ENCODE measurements at places on chromosomes 6 and 20.

- DNase-seq, result no peak
Measured at GRCh38 chr6:104608101-104608500, 251.6 kb downstream of the HACE1 start.

- DNase-seq, result no peak
Measured at GRCh38 chr6:127366282-127367022, 23.0 kb upstream of the ECHDC1 start.

GRCh38 chr6:17984812-17985670 lies 2.4 kb downstream of the KIF13A start:
- no peak for DNase-seq

GRCh38 chr20:6959900-6960312 lies 192.4 kb downstream of the BMP2 start:
- DNase-seq, result no peak

DNA sequence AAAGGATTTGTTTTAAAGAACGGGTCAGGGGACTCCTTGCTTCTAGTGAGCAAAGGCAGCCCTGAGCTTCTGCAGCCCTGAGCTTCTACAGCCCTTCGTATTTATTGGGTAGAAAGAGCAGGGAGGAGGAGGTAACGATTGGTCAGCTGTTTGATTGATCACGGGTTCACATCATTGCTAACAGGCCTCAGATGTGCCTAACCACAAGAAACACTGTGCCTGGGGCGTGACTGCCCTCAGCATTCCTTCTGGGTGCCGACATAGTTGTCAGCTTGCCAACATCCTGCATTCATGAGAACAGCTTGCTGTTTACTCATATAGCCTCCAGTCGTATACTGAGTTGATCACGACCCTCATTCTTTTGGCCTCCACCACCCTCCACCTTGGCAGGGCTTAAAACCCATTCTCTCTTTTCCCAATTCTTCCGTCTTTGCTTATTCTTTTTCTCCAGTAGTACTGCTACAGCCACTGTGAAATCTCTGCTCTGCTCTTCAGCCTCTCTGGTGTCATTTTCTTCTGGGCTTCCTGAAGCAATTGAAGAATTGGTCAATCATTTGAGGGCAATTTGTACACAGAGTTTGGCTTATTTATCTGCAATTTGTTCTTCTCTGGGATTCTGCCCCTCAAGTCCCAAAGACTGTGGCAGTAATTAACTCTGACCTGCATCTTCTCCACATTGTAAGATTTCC lies 25.4 kb upstream of the NOP56 start:
- no peak for DNase-seq

DNA sequence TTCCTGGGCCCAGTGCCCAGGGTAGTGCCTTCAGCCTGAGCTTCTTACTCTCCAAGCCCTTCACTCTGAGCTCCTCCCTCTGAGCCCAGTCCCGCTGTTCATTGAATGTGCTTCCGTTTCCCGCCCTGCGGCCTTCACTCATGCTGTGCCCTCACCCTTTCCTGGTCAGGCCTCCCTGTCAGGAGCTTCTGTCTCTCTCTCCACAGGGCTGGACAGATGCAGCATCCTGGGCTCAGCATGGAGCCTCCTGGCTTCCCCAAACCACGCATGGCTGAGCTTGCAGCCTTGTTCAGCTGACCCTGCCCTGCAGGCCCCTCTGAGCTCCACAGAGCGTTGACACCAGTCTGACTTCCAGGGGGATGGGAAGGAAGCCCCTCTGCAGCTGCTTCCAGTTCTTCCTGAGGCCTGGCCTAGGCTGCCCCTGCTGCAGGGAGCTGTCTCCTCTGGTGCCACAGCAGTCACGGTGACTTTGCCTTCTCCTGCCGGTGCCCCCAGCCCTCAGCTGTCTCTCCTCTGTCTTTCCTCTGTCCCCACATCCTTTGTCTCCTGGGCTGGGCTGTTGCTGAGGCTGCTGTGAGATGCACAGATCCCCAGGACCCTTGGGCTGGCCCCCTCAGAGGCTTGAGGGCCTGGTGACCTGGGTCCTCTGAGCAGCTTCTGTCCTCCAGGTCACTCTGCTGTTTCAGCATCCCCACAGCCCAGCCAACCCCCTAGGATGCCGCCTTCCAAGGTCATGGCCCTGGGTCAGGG lies 7.9 kb upstream of the MYT1 start:
- no peak for DNase-seq

DNA sequence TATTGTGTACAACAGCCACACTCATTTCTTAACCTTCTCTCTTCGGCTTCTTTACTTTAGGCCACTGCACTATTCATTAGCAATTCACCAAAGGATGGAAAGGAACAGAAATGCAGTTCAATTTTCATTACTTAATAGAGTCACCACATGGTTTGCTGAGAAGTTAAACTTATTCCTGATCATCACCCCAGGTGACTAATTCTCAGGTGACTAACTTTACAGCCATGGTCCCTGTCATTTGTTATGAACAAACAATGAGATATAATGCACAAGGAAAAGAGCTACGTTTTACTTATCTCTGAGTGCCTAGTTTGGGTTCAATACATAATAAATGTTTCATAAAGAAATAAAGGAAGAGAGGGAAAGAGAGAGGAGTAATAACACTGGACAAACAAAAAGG lies 45.8 kb upstream of the DST start:
- no peak for DNase-seq

DNA sequence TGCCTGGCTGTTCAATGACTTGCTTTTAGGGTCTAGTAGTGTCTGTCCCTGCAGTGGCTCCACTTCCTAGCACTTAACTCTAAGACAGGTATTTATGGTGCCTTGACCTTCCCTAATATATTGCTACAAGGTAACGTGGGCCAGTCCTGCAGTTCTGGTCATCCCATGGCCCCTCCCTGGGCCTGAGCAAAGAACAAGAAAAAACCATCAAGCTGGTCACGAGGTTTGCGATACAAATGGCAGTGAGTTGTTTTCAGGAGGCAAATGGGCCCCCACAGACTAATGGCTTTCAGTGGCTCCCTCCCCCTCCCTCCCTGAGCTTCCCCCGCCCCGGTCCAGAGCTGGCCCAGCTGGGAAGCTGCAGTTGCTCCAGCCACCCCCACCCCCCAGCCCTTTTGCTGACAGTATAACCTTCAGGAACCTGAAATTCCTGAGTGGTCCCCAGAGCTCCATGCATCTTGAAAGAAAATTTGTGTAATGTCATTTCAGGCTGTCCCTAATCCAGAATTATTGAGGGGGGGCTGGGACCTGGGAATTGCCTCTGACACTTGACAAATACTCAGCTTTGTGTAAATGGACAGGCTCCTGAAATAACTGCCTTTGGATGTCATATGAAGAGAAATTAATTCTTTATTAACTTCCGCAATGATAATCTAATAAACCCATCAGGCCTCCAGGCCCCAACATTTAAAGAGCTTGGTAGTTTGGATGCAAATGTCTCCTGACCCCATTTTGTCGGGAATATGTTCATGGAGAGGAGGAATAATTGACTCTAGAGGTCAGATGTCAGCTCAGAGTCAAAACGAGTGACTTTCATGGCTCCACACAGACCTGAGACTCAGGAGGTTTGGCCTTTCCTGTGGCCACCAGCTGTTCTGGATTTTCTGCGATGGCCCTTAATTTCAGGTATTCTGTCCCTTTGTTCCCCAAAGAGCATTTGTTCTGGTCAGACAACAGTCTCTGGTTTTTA lies 153.2 kb upstream of the TOP1 start:
- DNase-seq, result no peak

DNA sequence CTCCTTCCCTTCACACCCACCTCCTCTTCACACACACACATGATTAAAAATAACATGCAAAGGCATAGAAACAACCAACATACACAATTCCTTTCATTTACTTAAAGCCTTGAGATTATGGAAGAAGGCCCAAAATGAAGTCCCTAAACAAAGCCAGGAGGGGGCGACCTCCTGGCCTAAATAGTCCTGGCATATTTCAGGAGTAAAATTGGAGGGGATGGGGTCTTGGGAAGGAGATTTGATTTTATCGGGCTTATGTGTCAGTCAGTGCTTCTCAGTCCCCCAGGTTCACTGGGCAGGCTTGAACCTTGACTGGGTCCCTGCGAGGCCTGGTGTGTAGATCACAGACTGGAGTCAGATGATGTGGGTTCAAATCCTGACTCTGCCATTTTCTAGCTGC lies 266.4 kb downstream of the SAMD5 start:
- DNase-seq, result no peak

DNA sequence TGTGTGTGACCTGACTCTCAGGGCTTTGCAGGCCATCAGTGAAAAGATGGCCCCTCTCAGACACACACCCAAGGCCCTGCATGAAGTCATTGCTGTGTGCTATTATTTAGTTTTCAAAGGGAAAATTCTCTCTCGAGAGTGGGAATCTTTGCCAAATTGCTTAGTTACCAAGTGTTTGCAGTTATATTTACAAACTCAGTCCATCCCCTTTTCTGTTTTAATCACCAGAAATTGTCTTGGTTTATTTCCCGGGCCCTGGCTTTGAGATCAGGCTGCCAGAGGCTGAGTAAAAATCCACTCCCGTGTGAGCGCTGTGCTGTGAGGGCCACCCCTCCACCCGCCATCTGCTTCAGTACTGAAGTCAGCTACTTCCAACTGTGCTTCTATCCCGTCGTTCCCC lies 163.1 kb downstream of the SOD2 start:
- DNase-seq, result no peak

GRCh38 chr6:14499841-14500240 lies 382.3 kb downstream of the CD83 start:
- no peak for DNase-seq

- no peak for DNase-seq
Measured at GRCh38 chr6:26022737-26023136, 60.1 kb downstream of the TRIM38 start.

GRCh38 chr20:25285856-25286798 lies 38.2 kb downstream of the PYGB start:
- no peak for DNase-seq

- no peak for DNase-seq
Measured at GRCh38 chr6:82681119-82681714, 317.6 kb downstream of the TPBG start.

DNA sequence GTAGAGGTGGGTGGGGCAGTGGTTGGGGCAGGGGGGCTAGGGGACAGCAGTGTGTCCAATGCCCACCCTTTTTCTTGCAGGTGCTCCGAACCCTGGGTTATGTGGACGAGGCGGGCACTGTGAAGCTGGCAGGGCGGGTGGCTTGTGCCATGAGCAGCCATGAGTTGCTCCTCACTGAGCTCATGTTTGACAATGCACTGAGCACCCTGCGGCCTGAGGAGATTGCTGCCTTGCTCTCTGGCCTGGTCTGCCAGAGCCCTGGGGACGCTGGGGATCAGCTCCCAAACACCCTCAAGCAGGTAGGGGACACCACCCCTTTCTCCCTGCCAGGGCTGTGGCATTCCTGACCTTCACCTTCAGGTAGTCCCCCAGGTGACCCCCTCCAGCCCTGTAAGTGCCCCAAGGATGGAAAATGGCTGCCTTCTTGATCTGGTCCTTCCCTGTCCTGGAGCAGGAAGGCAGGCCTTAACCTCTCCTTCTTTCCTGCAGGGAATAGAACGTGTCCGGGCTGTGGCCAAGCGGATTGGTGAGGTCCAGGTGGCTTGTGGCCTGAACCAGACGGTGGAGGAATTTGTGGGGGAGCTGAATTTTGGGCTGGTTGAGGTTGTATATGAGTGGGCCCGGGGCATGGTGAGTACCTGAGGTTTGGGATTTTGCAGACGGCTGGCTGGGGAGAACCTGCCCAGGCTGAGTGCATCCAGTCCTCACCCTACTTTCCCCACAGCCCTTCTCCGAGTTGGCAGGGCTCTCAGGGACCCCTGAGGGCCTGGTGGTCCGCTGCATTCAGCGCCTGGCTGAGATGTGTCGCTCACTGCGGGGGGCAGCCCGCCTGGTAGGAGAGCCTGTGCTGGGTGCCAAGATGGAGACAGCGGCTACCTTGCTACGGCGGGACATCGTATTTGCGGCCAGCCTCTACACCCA lies 2.9 kb downstream of the DXO start:
- no peak for DNase-seq

DNA sequence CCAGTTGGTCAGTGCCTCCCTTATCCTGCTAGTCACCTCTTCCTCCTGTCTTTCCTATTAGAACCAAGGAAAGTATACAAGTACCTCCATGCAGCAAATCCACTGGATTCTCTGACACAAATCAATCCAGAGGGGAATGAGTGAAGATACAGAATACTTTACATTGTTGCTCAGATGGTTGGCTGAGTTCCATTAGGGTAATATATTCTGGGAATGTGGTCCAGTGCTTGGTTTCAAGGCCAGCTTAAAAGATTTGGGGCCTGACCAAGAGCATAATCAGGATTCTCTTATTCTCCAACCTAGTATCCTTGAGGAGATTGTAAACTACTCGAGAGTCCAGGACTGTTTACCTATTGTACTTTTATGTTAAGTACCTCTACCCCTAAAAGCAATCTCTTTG lies 23.0 kb downstream of the CARMIL1 start:
- no peak for DNase-seq

DNA sequence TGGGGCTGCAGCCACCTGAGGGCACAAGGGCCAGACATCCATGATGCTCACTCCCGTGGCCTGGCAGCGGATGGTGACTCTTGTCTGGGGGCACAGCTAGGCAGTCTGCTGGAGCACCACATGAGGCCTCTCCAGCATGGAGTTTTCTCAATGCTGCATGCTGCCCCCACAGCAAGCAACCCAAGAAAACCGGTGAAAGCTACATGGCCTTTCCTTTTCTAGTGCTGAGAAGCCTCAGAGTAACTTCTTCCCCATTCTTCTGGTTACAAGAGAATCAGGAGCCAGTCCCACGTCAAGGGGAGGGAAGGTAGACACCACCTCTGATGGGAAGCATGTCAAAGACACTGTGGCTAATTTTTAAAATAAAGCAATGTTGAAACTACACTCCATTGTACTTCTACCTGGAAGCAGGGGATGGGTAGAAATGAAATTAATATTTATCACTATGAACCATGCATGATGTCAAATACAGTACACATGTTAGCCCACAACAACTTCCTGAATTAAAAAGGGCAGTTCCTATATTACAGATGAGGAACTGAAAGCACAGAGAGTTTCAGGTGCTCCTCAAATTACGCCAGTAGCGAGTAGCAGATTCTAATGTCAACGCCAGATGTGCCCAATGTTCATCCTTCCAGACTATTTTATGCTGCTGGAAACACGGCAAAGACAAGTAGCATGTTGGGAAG lies 101.5 kb downstream of the LAMP5 start:
- no peak for DNase-seq

DNA sequence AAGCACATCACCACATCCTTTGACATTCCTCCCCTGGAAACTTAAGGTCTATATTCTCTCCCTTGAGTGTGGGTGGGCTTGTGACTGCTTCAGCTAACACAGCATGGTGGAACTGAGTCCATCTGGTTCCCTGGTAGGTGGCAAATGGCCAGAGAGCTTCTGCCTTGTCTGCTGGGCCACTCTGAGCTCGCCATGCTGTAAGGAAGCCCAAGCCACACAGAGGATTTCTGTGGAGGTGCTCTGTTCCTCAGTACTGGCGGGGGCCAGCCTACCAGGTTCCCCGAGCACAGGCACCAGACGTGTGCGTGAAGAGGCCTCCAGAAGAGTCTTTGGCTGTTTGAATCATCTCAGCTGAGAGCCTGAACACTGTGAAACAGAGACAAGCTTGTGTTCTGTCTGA lies 41.6 kb upstream of the PMEPA1 start:
- no peak for DNase-seq

All from nucleus accumbens (tissue), 56 donors.